ENCODE measurements at places on chromosomes 12 and 14. TPM values are rescaled to one million over a fixed set of nuclear protein-coding genes. Genes with fewer than 3 reads are reported as not detected.

FSCB gene
- not detected for total RNA-seq

DNAJC22 gene
- total RNA-seq: 0.40 TPM

NPAS3 gene
- total RNA-seq: 2.3 TPM

RNASE7 gene
- total RNA-seq: not detected

SLC4A8 gene
- 5.3 TPM for total RNA-seq

STAC3 gene
- total RNA-seq: 0.94 TPM

DACT1 gene
- total RNA-seq: 7.0 TPM

Data from gastroesophageal sphincter (tissue), 4 donors.